ENCODE measurements at places on chromosomes 6 and 20. TPM values are rescaled to one million over a fixed set of nuclear protein-coding genes. Genes with fewer than 3 reads are reported as not detected.

RIOK1 gene
- total RNA-seq, result 26.9 TPM

NKX2-2 gene
- not detected for total RNA-seq

SOX18 gene
- total RNA-seq, result 3.2 TPM

KCNS1 gene
- not detected for total RNA-seq

TMEM242 gene
- total RNA-seq, result 5.3 TPM

SLC17A2 gene
- not detected for total RNA-seq

HLA-DOB gene
- 2.0 TPM for total RNA-seq

CPNE5 gene
- 5.2 TPM for total RNA-seq

DYNLT1 gene
- total RNA-seq, result 76.1 TPM

OR12D3 gene
- total RNA-seq, result not detected

GRCh38 chr20:49432550-49432949 is 49.9 kb downstream of the KCNB1 start:
- H3K4me1 ChIP-seq, result no peaks in the 10 kb centered on the region
- DNase-seq, result no peak
- H3K36me3 ChIP-seq, result no peaks in the 10 kb centered on the region
- no peak overlapping the region for H3K4me3 ChIP-seq
- no peak overlapping the region for H3K27ac ChIP-seq

DNA sequence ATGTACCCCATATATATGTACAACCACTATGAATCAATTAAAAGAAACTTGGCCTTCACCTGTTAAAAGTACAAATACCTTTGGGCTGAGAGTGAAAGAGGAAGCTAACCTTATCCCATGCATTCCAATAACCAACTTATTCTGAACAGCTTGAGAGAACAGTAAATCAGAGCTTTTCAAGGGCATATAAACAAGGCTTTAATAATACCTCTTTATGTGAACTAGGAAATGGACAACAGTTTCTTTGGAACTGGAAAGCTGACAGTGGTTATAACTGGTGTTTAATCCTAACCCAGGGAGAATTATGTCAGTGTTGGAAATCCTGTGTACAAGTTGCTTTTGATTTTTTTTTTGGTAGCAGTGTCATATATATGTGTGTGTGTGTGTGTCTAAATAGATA is 170.5 kb downstream of the TFAP2B start:
- H3K27me3 ChIP-seq, result no peaks in the 10 kb centered on the region
- peak overlapping the region; percentile 33 for H3K27ac ChIP-seq
- H3K36me3 ChIP-seq, result no peaks in the 10 kb centered on the region
- no peak overlapping the region for H3K4me3 ChIP-seq
- H3K4me1 ChIP-seq, result no peaks in the 10 kb centered on the region
- no peak for DNase-seq

DNA sequence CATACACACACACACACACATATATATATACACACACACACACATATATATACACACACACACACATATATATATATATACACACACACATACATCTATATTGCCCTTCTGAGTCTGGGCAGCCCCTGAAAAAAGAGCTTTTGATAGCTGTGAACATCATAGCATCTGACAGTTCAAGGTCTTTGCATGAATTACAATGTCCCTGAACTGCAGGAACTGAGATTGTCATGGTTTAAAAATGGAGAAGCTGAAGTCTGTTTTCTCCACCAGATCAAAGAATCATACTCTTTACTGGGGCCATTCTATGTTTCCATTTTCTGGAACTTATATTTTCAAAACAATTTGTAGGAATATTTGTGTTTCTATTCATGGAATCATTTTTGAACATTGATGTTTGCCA is 189.8 kb downstream of the ZDHHC14 start:
- no peak for DNase-seq
- no peaks in the 10 kb centered on the region for H3K27me3 ChIP-seq
- H3K4me1 ChIP-seq, result no peaks in the 10 kb centered on the region
- H3K4me3 ChIP-seq, result no peak overlapping the region
- H3K36me3 ChIP-seq, result no peaks in the 10 kb centered on the region

- no peak overlapping the region for H3K27ac ChIP-seq
- DNase-seq, result no peak
- H3K4me1 ChIP-seq, result peaks cover 4% of the 10 kb centered on the region
- H3K36me3 ChIP-seq, result no peaks in the 10 kb centered on the region
- H3K27me3 ChIP-seq, result peaks cover 3% of the 10 kb centered on the region
Measured at GRCh38 chr6:1379017-1379787, 10.2 kb upstream of the FOXF2 start.

DNA sequence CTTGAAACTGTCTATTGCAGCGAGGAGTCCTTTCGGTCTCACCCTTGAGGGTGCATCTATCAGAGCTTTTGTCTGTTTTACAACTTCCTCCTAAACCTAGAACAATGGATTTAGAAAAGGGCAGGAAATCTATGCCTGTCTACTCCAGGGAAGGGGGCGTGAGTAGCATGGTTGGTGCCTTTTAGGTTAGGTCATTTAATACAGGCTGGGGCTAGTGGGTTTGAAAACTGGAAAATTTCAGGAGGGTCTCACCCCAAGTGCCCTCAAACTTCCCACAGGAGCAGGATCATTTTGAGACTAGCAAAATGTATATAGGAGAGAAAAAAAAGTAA is 33.5 kb upstream of the BMP6 start:
- H3K4me3 ChIP-seq, result no peak overlapping the region
- H3K36me3 ChIP-seq, result no peaks in the 10 kb centered on the region
- DNase-seq, result no peak

GRCh38 chr6:139754898-139755775 is 380.7 kb upstream of the CITED2 start:
- peak overlapping the region; percentile 27 for H3K27ac ChIP-seq
- H3K36me3 ChIP-seq, result no peaks in the 10 kb centered on the region
- no peaks in the 10 kb centered on the region for H3K27me3 ChIP-seq
- H3K4me3 ChIP-seq, result no peak overlapping the region

DNA sequence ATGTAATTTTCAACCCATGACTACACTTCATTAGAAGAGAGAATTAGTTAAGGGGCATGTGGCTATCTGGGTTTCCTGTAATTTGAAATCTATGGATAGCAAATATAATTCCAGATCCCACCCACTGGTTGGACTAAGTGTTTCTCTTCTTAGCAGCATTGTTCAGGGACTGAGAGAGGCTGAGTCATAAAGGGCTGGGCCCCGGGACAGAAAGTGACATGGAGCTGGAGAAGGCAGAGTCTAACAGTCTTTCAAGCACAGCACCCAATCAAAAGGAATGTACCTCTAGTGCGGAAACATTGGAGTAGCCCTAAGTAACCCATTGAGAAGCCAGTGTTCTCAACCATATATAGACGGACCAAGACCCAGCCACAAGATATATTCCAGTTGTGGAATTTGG is 363.9 kb downstream of the DHX35 start:
- DNase-seq, result no peak
- no peaks in the 10 kb centered on the region for H3K36me3 ChIP-seq
- H3K4me1 ChIP-seq, result no peaks in the 10 kb centered on the region
- no peak overlapping the region for H3K27ac ChIP-seq
- no peaks in the 10 kb centered on the region for H3K27me3 ChIP-seq

DNA sequence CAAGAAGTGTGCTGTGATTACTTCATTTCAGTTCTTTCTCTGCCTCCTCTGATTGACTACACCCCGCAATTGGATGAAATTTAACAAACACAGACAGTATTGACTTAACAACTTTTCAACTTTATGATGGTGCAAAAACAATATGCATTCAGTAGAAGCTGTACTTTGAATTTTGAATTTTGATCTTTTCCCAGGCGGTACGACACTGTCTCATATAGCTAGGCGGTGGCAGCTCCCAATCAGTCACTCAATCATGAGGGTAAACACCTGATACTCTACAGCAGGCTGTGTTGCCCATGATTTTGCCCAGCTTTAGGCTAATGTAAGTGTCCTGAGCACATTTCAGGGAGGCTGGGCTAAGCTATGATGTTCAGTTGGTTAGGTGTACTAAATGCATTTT is 47.6 kb upstream of the MYLIP start:
- H3K27me3 ChIP-seq, result no peaks in the 10 kb centered on the region
- H3K27ac ChIP-seq, result no peak overlapping the region
- DNase-seq, result no peak
- no peak overlapping the region for H3K4me3 ChIP-seq
- H3K4me1 ChIP-seq, result no peaks in the 10 kb centered on the region

- no peak overlapping the region for H3K4me3 ChIP-seq
- H3K36me3 ChIP-seq, result no peaks in the 10 kb centered on the region
- DNase-seq, result no peak
- no peaks in the 10 kb centered on the region for H3K4me1 ChIP-seq
Measured at GRCh38 chr20:37697314-37697713, 3.5 kb downstream of the CTNNBL1 start.

- H3K27me3 ChIP-seq, result no peaks in the 10 kb centered on the region
- H3K27ac ChIP-seq, result no peak overlapping the region
- no peaks in the 10 kb centered on the region for H3K4me1 ChIP-seq
- DNase-seq, result no peak
- no peak overlapping the region for H3K4me3 ChIP-seq
- no peaks in the 10 kb centered on the region for H3K36me3 ChIP-seq
Measured at GRCh38 chr6:149441740-149442139, 41.7 kb downstream of the SUMO4 start.

- H3K36me3 ChIP-seq, result no peaks in the 10 kb centered on the region
- no peaks in the 10 kb centered on the region for H3K4me1 ChIP-seq
- H3K4me3 ChIP-seq, result no peak overlapping the region
- no peak overlapping the region for H3K27ac ChIP-seq
- DNase-seq, result no peak
- H3K27me3 ChIP-seq, result no peaks in the 10 kb centered on the region
Measured at GRCh38 chr6:66103954-66104353, 396.9 kb upstream of the EYS start.

DNA sequence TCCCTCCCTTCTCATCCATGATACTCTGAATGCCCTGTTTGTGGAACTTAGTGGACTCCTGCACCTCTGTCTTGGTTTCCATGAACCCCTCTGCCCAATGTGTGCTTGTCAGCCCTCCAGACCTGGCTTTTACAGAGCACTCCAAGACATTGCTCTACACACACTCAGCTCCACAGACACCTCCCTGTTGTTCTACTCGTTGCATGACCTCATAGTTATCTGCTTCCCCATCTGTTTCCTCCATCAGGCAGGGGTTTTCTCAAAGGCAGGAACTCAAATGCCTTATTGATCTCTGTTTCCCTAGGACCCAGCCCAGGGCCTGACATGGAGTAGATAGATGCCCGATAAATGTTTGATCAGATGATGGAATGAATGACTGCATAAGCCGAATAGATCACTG is 13.3 kb downstream of the PLCG1 start:
- H3K27ac ChIP-seq, result peak overlapping the region; percentile 50
- H3K4me1 ChIP-seq, result peaks cover 5% of the 10 kb centered on the region
- no peak overlapping the region for H3K4me3 ChIP-seq
- no peaks in the 10 kb centered on the region for H3K27me3 ChIP-seq

DNA sequence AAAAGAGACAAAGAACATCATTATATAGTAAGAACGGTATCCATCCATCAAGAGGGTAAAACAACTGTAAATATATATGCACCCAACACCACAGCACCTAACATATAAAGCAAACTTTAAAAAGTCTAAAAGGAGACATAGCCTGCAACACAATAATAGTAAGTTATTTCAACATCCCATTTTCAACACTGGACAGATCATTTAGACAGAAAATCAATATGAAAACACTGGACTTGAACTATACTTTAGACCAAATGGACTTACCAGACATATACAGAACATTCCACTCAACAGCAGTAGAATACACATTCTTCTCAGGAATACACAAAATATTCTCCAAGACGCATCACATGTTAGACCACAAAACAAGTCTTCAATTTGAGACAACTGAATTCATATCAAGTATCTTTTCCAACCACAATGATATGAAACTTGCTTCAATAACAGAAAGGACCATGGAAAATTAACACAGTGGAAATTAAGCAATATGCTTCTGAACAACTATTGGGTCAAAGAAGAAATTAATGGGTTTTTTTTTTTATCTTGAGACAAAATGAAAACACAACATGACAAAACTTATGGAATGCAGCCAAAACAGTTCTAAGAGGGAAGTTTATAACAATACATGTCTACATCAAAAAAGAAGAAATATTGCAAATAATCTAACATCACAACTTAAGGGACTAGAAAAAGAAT is 23.9 kb upstream of the ASF1A start:
- no peak for DNase-seq
- peaks cover under 1% of the 10 kb centered on the region for H3K4me1 ChIP-seq
- H3K36me3 ChIP-seq, result no peaks in the 10 kb centered on the region

- no peaks in the 10 kb centered on the region for H3K36me3 ChIP-seq
- no peak for DNase-seq
- no peaks in the 10 kb centered on the region for H3K4me1 ChIP-seq
- no peaks in the 10 kb centered on the region for H3K27me3 ChIP-seq
Measured at GRCh38 chr6:40819182-40819834, 219.7 kb downstream of the UNC5CL start.

DNA sequence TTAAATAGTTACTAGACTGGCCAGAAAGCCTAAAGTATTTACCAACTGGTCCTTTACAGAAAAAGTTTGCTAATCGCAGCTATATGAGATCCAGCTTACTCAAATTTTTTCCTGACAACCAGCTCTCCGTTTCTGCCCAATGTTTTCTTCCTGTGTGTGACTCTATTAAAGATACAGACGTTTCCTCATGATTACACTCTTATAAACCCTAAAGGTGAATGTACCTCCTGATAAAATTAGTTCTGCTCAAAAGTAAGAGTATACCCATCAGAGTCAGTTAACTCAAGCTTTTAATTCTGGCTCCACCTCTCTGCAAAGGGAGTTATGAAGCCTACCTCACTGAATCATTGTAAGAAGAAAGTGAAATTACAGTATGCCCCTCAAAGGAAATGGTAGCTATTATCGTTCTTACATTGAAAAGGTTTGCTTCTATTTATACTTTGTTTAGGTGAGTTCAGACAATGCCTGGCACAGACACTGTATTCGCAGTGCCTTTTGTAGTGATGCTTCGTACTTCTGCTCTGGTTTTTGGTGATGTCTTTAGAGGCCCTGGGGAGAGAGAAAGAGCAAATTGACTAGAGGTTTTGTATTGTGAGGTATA is 10.2 kb upstream of the MROH8 start:
- H3K27me3 ChIP-seq, result no peaks in the 10 kb centered on the region
- no peak for DNase-seq
- no peaks in the 10 kb centered on the region for H3K36me3 ChIP-seq
- H3K4me3 ChIP-seq, result no peak overlapping the region

- DNase-seq, result no peak
- H3K4me1 ChIP-seq, result no peaks in the 10 kb centered on the region
- H3K36me3 ChIP-seq, result no peaks in the 10 kb centered on the region
- H3K27ac ChIP-seq, result no peak overlapping the region
Measured at GRCh38 chr6:34028691-34029360, 117.1 kb downstream of the GRM4 start.

GRCh38 chr6:157145656-157146285 is 177.5 kb downstream of the TMEM242 start:
- no peaks in the 10 kb centered on the region for H3K36me3 ChIP-seq
- H3K27me3 ChIP-seq, result no peaks in the 10 kb centered on the region
- H3K4me1 ChIP-seq, result peaks cover 22% of the 10 kb centered on the region
- no peak for DNase-seq

DNA sequence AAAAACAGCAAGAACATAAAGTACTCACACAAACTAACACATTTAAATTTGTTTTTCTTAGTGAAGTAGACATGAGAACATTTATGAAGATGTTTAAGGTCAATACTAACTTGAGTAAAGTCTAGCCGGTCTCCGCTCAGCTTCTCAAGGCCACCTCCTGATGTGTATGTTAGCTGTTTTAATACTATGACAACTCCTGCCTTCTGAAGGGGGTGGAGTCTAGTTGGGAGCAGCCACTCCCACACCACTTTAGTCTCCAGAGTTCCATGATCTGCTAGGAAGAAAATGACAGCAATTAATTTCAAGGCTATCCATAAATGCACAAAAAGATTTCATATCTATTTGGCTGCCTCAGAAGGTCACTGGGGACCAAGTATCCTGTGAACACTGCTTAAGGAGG is at the start of gene GSTA3:
Gene GSTA3 (minus strand): TSS at position 168 of the 400 bp plus-strand sequence. CDS start 3,864 bp downstream, outside the sequence.
- H3K36me3 ChIP-seq, result no peaks in the 10 kb centered on the region
- no peak for DNase-seq
- H3K4me3 ChIP-seq, result no peak within 1 kb of the TSS
- no peaks in the 10 kb centered on the region for H3K4me1 ChIP-seq
- no peaks in the 10 kb centered on the region for H3K27me3 ChIP-seq
- H3K27ac ChIP-seq, result no peak within 1 kb of the TSS

All from breast epithelium (tissue), 4 donors.